Prostate gland (tissue), 2 donors: ENCODE measurements at places on chromosomes 4 and X.
A peak's percentile ranks its signal among the peaks of the same experiment; 100 is the strongest.

GRCh38 chr4:128570387-128570975 is 239.0 kb upstream of the JADE1 start:
- no peaks in the 10 kb centered on the region for H3K27me3 ChIP-seq
- no peak overlapping the region for H3K27ac ChIP-seq
- no peak for DNase-seq
- no peaks in the 10 kb centered on the region for H3K4me1 ChIP-seq
- H3K4me3 ChIP-seq, result no peak overlapping the region

GRCh38 chr4:38071801-38072431 is 111.7 kb downstream of the PTTG2 start:
- no peaks in the 10 kb centered on the region for H3K36me3 ChIP-seq
- H3K4me3 ChIP-seq, result no peak overlapping the region
- H3K27me3 ChIP-seq, result no peaks in the 10 kb centered on the region
- H3K4me1 ChIP-seq, result no peaks in the 10 kb centered on the region

GRCh38 chr4:41294445-41295062 is 37.8 kb downstream of the UCHL1 start:
- no peak overlapping the region for H3K27ac ChIP-seq
- H3K4me1 ChIP-seq, result no peaks in the 10 kb centered on the region
- no peaks in the 10 kb centered on the region for H3K36me3 ChIP-seq
- no peak for DNase-seq

DNA sequence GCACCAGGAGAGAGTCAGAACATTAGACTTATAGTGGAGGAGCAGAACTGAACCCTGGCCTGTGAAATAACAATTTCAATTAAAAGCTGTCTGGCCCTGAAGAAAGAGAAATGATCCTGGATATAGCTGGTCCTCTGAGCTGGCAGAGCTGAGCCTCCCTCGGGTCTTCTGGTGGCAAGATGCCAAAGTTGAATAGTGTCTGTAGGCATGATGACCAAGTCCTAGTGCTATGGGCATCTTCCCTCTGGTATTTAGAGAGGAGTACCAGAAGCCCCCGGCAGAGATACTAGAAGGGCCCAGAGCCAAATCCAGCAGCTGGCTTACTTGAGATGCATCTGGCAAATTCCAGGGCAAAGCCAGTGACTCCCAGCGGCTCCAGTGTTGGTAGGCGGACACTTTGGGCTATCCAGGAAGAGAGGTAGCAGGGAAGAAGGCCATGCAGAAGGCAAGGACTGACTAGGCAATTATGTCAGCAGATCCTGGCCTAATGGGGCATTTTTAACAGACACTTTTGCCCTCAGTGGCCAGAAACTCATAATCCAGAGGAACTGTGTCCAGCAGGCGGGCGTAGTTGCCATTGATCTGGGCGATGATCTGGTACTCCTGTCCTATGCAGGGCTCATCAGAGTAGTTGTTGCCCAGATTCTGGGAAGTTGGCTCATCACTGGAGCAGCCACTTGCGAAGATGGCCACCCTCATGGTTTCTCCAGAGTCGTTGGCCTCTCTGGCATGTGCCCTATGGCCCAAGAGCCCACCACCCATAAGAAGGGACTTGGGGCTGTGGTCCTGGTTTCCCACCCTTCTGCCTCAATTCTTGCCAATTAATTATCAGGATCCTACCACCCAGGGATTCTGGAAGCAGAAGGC is 17.9 kb downstream of the VSIG4 start:
- H3K4me1 ChIP-seq, result no peaks in the 10 kb centered on the region
- no peaks in the 10 kb centered on the region for H3K27me3 ChIP-seq
- no peak overlapping the region for H3K4me3 ChIP-seq
- no peaks in the 10 kb centered on the region for H3K36me3 ChIP-seq
- H3K27ac ChIP-seq, result no peak overlapping the region

DNA sequence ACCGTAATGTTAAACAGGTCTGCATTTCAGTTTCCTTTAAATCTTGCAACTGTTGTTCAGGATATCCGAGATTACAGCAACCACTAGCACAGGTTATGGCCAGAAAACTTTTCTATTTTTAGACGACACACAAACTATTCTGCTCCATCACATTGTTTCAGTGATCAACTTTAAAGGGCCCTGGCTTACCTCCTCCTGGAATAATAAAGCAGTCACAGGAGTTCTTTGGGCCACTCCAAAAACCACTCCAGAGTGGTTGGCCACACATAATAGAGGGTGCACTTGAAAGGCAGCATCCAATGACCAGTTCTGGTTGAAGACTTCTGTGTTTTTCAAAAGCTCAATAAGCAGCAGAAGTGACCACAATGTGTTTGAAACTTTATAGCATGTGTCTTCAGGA is 118.9 kb downstream of the RAB28 start:
- no peaks in the 10 kb centered on the region for H3K27me3 ChIP-seq
- no peak overlapping the region for H3K27ac ChIP-seq
- DNase-seq, result no peak
- H3K36me3 ChIP-seq, result no peaks in the 10 kb centered on the region
- H3K4me1 ChIP-seq, result no peaks in the 10 kb centered on the region

- no peak for DNase-seq
- H3K27me3 ChIP-seq, result peaks cover 2% of the 10 kb centered on the region
Measured at GRCh38 chr4:5212255-5213013, 161.2 kb downstream of the STK32B start.

GRCh38 chr4:157521906-157522305 is 301.4 kb downstream of the GRIA2 start:
- H3K36me3 ChIP-seq, result no peaks in the 10 kb centered on the region
- no peak for DNase-seq
- H3K27me3 ChIP-seq, result no peaks in the 10 kb centered on the region

DNA sequence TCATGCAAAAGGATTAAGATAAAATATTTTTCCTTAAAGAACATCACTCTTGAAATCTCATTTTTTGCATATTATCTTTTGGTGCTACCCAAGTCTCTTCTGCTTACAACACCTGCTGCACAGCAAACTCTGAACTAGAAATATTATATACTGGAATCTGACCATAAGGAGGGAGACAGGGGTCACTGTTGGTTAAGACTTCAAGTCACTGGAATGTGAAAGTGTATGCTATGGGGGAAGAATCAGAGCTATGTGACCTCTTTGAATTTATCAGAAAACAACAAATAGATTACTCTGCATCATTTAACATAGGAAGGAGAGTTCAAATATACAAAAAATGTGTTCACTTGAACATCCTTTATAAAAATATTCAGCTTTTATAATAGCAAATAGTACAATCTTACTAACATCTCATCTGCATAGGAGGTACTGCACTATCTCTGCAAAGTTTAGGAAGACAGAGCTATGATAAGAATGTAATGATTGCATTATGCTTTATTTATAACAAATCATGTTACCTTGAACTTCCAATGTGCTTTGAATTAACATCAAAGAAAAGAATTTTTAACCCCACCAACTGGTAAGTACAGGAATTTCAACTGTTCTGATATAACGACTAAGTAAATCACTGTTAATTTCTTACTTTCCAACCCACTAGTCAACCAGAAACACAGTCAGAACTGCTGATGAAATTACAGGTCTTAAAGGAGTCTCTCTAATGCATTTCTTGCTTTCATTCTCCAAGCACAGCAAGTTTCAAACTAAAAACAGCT is 69.8 kb downstream of the ZNF827 start:
- H3K27ac ChIP-seq, result no peak overlapping the region
- no peaks in the 10 kb centered on the region for H3K36me3 ChIP-seq
- DNase-seq, result no peak
- H3K27me3 ChIP-seq, result no peaks in the 10 kb centered on the region
- peaks cover 7% of the 10 kb centered on the region for H3K4me1 ChIP-seq
- H3K4me3 ChIP-seq, result no peak overlapping the region

GRCh38 chr4:40194602-40195161 is 2.1 kb upstream of the RHOH start:
- no peaks in the 10 kb centered on the region for H3K36me3 ChIP-seq
- no peak overlapping the region for H3K4me3 ChIP-seq
- DNase-seq, result no peak
- H3K27me3 ChIP-seq, result no peaks in the 10 kb centered on the region

DNA sequence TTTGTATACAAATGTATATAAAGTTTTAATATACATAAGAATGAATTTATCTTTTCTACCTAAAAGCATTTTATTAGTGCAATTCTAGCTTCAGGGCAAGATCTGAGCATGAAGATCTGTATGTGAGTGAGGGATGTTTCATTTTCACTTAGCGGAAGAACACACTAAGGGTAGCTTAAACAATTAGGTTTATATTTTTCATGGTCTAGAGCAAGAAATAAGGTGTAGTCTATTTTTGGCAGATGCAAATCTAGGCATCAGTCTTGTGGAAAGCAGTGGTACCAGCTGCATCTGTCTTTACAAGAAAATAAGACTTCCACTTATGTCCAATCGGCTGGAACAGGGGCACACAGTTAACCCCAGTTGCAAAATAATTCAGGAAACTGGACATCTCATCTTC is 433.3 kb downstream of the ADAM29 start:
- H3K36me3 ChIP-seq, result no peaks in the 10 kb centered on the region
- no peaks in the 10 kb centered on the region for H3K27me3 ChIP-seq
- no peak for DNase-seq
- no peak overlapping the region for H3K4me3 ChIP-seq
- no peak overlapping the region for H3K27ac ChIP-seq
- no peaks in the 10 kb centered on the region for H3K4me1 ChIP-seq

DNA sequence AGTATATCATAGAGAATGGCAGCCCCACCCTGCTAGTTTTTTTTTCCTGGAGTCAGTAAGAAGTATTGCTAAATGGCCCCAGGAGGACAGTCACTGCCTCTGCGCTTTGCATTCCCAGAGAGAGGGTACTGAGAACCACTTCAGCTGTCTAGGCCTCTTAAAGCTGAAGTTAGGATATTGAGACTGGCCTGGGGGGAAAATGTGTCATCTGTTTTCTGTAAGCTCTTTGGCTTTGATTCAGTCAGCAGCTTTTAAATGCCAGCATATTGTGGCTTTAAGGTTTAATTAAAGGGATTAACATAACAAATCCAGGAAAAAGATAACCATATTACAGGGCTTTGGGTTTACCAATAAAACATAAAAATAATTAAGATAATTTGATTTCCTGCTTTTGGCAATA is 852.0 kb downstream of the PCDH18 start:
- no peaks in the 10 kb centered on the region for H3K36me3 ChIP-seq
- no peaks in the 10 kb centered on the region for H3K4me1 ChIP-seq
- H3K27ac ChIP-seq, result no peak overlapping the region
- DNase-seq, result no peak

GRCh38 chrX:18016941-18017340 is 155.8 kb upstream of the RAI2 start:
- no peaks in the 10 kb centered on the region for H3K4me1 ChIP-seq
- no peak for DNase-seq
- no peaks in the 10 kb centered on the region for H3K36me3 ChIP-seq
- no peak overlapping the region for H3K27ac ChIP-seq

- no peaks in the 10 kb centered on the region for H3K27me3 ChIP-seq
- H3K4me3 ChIP-seq, result peak overlapping the region; percentile 79
- no peak for DNase-seq
- H3K27ac ChIP-seq, result peak overlapping the region; percentile 81
Measured at GRCh38 chr4:26583538-26583864, 383 bp upstream of the TBC1D19 start.

- DNase-seq, result no peak
- H3K27me3 ChIP-seq, result no peaks in the 10 kb centered on the region
- no peak overlapping the region for H3K4me3 ChIP-seq
- no peaks in the 10 kb centered on the region for H3K4me1 ChIP-seq
Measured at GRCh38 chr4:2888886-2889285, 45.2 kb downstream of the ADD1 start.

DNA sequence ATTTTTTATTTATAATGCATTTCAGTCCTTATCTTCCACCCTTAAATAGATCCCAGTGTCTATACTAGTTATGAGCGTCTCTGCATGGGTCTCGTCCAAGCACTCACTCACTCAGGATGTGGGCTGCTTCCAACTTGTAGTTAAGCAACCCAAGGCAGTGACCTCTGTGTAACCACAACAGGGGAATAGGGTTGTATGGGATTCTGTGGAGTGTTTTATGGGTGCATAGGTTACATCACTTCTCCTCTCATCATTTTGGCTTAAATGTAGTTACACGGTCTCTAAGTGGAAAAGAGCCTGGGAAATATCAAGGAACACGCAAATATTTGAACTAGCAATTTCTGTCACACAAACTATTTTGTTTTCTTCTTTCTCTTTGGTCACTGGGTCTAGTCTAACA is 931.0 kb downstream of the STIM2 start:
- H3K36me3 ChIP-seq, result no peaks in the 10 kb centered on the region
- H3K4me3 ChIP-seq, result no peak overlapping the region
- H3K27me3 ChIP-seq, result no peaks in the 10 kb centered on the region
- no peaks in the 10 kb centered on the region for H3K4me1 ChIP-seq
- H3K27ac ChIP-seq, result no peak overlapping the region

DNA sequence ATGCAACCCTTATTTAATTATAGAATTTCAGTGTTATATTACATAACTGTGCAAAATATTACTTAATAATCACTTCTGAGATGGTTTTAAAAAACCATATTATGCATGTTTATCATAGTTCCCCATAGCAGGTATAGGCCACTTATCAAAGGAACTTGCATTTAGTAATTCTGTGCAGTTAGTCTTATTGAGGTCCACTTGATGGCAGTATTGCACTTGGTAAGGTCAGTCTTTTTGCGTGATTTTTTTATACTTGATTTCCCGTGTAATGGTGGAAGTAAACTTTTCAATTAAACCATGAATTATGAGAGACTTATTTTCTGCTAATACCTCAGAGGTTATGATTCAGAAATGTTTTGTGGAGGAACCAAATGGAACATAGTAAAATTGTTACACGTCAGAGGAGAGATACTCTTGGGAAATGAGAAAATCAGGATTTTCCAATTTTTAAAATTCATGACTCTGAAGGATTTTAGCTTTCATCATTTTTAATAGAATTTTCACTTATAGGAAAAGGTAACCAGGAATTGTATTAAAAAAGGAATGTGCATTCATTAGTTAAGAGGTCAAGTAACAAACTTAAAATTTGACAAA is 230.0 kb downstream of the CCSER1 start:
- H3K27me3 ChIP-seq, result no peaks in the 10 kb centered on the region
- no peak overlapping the region for H3K4me3 ChIP-seq
- H3K4me1 ChIP-seq, result no peaks in the 10 kb centered on the region
- no peaks in the 10 kb centered on the region for H3K36me3 ChIP-seq
- H3K27ac ChIP-seq, result no peak overlapping the region

- no peak overlapping the region for H3K27ac ChIP-seq
- H3K4me1 ChIP-seq, result no peaks in the 10 kb centered on the region
- H3K27me3 ChIP-seq, result no peaks in the 10 kb centered on the region
- H3K4me3 ChIP-seq, result no peak overlapping the region
Measured at GRCh38 chr4:4838051-4838935, 21.2 kb upstream of the MSX1 start.

DNA sequence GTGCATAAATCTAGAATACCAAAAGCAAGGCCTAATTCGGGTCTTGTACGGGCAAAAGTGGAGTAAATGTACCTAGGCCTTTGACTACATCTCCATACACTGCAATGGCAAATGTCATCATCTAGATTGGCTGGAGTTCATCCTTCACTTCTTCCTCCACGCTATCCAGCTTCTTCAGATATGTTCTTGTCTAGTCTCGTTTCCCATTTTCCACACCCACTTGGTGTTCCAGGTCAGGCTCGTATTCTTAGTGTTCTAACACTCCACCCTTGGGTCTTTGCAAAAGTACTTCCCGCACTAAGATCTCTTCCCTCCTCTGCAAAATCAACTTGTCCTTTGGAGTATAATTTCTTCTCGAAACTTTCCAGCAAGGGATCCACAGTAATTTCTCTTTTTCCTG is 1.4 kb downstream of the COQ2 start:
- no peak overlapping the region for H3K4me3 ChIP-seq
- DNase-seq, result no peak
- no peaks in the 10 kb centered on the region for H3K36me3 ChIP-seq
- H3K27ac ChIP-seq, result no peak overlapping the region

GRCh38 chr4:164304101-164304639 is 449.8 kb upstream of the SMIM31 start:
- H3K27me3 ChIP-seq, result no peaks in the 10 kb centered on the region
- no peak overlapping the region for H3K4me3 ChIP-seq
- no peaks in the 10 kb centered on the region for H3K36me3 ChIP-seq
- no peak overlapping the region for H3K27ac ChIP-seq
- no peaks in the 10 kb centered on the region for H3K4me1 ChIP-seq
